Stimulated activated CD8-positive, alpha-beta memory T cell treated with anti-CD3 and anti-CD28 coated beads, Interleukin-4, amount 100 ng/mL, for 1 hour (primary cell): ENCODE measurements at places on chromosomes 1 and 21.

- DNase-seq: no peak
Measured at GRCh38 chr1:227255086-227255732, 63.1 kb downstream of the CDC42BPA start.

- no peak for DNase-seq
Measured at GRCh38 chr1:211013346-211014240, 120.4 kb downstream of the KCNH1 start.

- no peak for DNase-seq
Measured at GRCh38 chr1:222522105-222522915, 25.6 kb downstream of the HHIPL2 start.

DNA sequence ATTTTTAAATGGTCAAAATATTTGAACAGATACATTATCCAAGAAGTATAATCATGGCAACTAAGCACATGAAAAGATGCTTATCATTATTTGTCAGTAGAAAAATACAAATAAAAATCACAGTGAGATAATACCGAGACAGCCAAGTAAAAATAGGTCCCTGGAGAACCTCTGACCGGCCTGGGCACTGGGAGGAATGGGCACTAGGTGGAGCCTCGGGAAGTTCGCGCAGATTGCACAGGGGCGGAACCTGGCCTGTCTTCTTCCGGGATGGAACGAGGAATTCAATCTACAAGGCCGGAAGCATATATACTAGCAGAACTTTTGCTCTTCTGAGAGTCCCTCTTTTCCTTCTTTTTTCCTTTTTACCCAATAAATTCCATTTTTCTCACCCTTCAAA is 148.5 kb upstream of the CHRM3 start:
- DNase-seq: no peak

GRCh38 chr1:20401405-20402010 is 84.5 kb downstream of the CAMK2N1 start:
- DNase-seq: no peak

DNA sequence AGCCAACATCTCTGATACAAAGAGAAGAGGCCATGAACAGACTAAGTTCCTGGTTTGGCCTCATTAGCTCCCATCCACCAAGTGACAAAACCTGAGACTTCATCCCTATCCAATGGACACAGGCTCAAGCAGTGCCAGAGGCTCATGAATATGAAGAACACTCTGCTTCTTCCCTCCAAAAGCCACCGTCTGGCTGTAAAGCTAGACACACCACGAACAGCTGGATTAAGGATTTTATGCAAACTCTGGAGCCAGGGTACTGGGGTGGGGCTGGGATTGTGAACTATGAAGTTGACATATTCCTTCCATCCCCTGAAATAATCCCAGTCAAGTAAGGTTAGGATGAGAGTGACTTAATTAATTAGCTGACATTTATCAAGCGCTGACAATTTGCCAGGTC is 139.4 kb downstream of the CSMD2 start:
- no peak for DNase-seq

GRCh38 chr1:13751985-13752384 is 52.0 kb downstream of the PRDM2 start:
- no peak for DNase-seq

DNA sequence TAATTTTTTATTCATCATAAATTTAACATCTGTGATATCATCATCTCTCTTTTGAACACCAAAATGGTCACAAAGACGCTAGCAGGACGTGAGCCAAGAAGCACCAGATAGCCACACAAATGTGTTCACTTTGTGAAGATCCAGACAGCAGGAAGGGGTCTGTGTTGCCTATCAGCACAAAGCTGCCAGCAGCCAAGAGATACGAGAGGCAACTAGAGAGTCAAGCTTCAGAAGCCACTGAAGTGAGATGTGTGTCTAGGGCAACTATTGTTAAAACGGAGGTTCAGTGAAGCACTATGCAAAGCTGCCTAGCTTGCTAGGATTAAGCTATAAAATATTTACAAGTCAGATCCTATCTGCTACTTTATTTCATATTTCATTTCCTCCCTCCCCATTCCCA is 45.3 kb downstream of the NDC1 start:
- DNase-seq: no peak

GRCh38 chr1:45148209-45148825 is 58.1 kb downstream of the ZSWIM5 start:
- DNase-seq: no peak

DNA sequence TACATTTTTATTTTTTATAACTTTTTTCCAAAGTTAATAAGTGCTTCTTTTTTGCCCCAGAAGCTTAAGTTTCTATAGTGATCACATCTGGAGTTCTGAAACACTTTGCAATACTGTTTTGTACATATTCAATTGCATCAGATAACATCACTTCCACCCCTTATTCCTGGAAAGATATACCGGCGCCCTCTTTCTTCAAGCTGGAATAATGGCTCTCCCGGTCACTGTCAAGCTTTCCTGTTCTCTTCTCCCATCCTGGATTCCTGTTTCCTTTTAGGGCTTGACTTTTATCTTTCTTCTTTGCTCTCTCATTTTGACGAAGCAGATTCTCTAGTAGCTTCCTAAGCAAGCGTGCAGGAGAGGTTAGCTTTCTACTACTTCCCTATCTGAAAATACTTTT is 1866.8 kb downstream of the MRPL39 start:
- DNase-seq: no peak

- no peak for DNase-seq
Measured at GRCh38 chr21:15654171-15654570, 75.6 kb upstream of the USP25 start.

GRCh38 chr1:169514566-169515270 is 29.0 kb upstream of the SLC19A2 start:
- DNase-seq: no peak

GRCh38 chr1:206717674-206717989 is 32.9 kb downstream of the MAPKAPK2 start:
- no peak for DNase-seq

DNA sequence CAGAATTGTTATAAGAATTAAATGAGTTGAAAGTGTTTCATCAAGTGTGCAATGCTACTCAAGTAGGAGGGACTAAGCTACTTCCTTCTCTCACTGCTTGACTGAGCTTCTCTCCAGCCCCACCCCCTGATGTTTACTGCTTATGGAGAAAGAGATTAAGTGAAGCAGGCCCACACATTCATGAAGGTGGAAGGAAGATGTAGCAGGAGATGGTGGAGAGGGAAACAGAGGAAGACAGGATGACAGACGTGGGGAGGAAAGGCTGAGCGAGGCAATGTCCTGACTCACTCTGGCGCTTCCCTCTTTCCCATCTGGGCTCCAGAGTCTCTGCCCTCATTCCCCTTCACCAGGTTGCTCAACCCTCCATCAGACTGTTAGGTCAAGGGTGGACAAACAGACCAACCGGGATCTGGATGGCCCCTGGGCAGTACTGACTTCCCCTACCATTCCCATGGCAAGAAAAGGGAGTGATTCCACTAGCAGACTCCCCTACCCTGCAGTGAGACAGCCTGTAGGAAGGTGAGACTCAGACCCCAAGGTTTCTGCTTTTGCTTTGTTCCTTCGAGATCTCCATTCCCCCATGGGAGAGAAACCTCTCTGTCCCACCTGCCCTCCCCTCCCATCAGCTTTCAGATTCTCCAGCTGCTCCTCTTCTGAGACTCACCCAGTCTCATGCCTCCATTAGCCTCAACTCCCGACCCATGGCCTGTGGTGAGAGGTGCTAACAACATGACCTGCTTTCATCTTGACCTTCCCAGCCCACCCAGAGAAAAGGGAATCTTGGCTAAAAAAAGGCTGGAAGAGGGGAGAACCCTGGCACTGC is 3.1 kb upstream of the ARHGEF2 start:
- DNase-seq: no peak
